ENCODE measurements at places on chromosomes 2 and 18. TPM values are rescaled to one million over a fixed set of nuclear protein-coding genes. Genes with fewer than 3 reads are reported as not detected.

DNA sequence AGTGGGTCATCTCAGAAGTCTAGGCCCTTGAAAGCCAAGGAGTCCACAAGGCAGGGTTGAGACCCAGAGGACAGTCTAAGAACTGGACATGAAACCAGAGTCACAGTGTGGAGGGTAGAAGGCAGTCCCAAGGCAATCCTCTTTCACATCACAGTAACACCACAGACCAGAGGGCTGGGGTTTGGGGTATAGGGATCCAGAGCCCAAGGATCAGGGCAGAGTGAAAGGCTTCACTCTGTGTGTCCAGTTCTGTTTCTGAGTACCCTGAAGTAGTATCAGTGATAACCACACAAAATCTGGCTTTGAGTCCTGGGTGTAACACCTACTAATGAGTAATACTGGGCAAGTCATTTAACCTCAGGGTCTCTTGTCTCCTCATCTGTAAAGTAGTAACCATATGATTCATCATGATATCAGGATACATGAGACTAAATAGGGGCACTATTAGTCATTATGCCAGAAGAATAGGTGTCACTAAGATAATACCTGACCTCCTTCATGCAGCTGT lies 91.0 kb downstream of the ICA1L start:
- H3K27ac ChIP-seq, result no peak overlapping the region
- no peaks in the 10 kb centered on the region for H3K4me1 ChIP-seq
- no peaks in the 10 kb centered on the region for H3K36me3 ChIP-seq

GRCh38 chr2:1542971-1543370 lies 129.7 kb downstream of the TPO start:
- no peak overlapping the region for H3K4me3 ChIP-seq
- no peaks in the 10 kb centered on the region for H3K36me3 ChIP-seq
- H3K27ac ChIP-seq, result no peak overlapping the region
- no peaks in the 10 kb centered on the region for H3K4me1 ChIP-seq

- no peak overlapping the region for H3K27ac ChIP-seq
- no peaks in the 10 kb centered on the region for H3K36me3 ChIP-seq
- H3K4me3 ChIP-seq, result no peak overlapping the region
- peaks cover 19% of the 10 kb centered on the region for H3K4me1 ChIP-seq
- DNase-seq, result no peak
- no peaks in the 10 kb centered on the region for H3K27me3 ChIP-seq
These were observed 254.9 kb downstream of the MYO3B start for GRCh38 chr2:170432823-170433222.

- H3K27me3 ChIP-seq, result no peaks in the 10 kb centered on the region
- no peak for DNase-seq
- H3K27ac ChIP-seq, result no peak overlapping the region
- no peak overlapping the region for H3K4me3 ChIP-seq
- no peaks in the 10 kb centered on the region for H3K4me1 ChIP-seq
These were observed 9.8 kb upstream of the GPC1 start for GRCh38 chr2:240425697-240426096.

DNA sequence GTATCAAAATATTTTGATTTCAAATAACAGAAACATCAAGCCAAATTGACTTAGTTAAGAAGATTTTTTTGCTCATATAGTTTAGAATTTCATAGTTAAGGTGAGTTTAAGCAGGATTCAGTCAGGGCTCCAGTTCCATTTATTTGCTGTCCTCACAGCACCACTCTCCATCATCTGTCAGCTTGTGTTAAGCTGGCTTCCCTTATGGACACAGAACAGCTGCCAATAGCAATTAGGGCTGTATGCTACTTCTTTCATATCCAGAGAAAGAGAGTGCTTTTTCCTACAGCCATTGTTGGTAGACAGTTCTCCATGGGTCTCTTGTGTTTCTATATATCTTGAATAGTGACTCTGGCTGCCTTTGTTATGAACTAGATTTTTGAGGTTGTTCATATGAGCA lies 95.4 kb upstream of the CYP20A1 start:
- H3K36me3 ChIP-seq, result no peaks in the 10 kb centered on the region
- no peaks in the 10 kb centered on the region for H3K4me1 ChIP-seq
- no peak overlapping the region for H3K4me3 ChIP-seq
- no peaks in the 10 kb centered on the region for H3K27me3 ChIP-seq

DNA sequence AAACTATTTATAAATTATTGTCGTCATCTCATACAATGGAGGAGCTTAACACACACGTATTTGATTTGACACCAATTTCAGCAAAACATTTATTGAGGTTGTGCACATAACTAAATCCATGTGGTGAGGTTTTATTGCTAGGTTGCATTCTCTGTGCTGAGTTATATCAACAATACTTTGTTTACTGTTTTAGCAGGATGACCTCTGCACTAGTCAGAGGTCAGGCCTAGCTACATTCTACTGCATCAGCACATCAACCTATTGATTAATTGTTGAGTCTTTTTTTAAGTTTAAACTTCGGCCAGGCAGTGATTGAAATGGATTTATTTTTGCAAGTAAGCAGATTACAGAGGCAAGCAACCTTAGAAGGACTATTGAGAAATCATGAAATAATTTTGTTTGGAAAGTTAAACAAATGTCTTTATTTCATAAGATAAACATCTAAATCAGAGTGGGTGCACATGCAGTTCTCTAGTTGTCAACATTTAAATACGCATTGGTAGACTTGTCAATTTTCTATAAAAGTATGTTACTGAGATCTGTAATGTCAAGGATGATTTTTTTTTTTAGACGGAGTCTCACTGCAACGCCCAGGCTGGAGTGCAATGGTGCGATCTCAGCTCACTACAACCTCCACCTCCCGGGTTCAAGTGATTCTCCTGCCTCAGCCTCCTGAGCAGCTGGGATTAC lies 75.2 kb upstream of the CD28 start:
- no peak overlapping the region for H3K27ac ChIP-seq
- no peaks in the 10 kb centered on the region for H3K36me3 ChIP-seq
- H3K4me1 ChIP-seq, result no peaks in the 10 kb centered on the region
- DNase-seq, result no peak
- H3K4me3 ChIP-seq, result no peak overlapping the region
- H3K27me3 ChIP-seq, result no peaks in the 10 kb centered on the region

DNA sequence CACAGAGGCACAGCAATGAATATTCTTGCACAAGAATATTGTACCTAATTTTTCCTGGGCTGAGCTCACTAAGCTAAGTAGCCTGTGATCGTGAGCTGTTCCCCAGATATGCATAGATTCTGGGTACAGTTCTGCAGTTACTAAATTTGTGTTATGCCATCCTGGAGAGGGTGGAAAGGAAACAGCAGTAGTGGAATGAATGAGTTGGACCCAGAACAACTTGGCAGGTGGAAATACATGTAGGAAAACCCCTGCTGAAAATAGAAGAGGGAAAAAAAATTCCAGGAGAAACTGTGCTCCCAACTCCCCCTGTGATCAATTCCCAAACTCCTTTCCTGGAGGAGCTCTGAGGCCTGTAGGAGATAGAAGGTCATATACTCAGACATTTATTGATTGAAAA lies 181.5 kb upstream of the MGAT5 start:
- no peak overlapping the region for H3K4me3 ChIP-seq
- H3K36me3 ChIP-seq, result no peaks in the 10 kb centered on the region
- DNase-seq, result no peak
- no peaks in the 10 kb centered on the region for H3K4me1 ChIP-seq
- H3K27me3 ChIP-seq, result no peaks in the 10 kb centered on the region
- H3K27ac ChIP-seq, result no peak overlapping the region

GRCh38 chr18:36203360-36203895 lies 16.1 kb downstream of the MOCOS start:
- DNase-seq, result no peak
- no peak overlapping the region for H3K4me3 ChIP-seq
- H3K4me1 ChIP-seq, result no peaks in the 10 kb centered on the region
- no peaks in the 10 kb centered on the region for H3K27me3 ChIP-seq
- no peak overlapping the region for H3K27ac ChIP-seq

GRCh38 chr2:146776596-146776995 lies 1068.2 kb upstream of the ACVR2A start:
- H3K4me3 ChIP-seq, result no peak overlapping the region
- no peaks in the 10 kb centered on the region for H3K36me3 ChIP-seq
- H3K27ac ChIP-seq, result no peak overlapping the region
- DNase-seq, result no peak
- H3K4me1 ChIP-seq, result no peaks in the 10 kb centered on the region
- H3K27me3 ChIP-seq, result no peaks in the 10 kb centered on the region

RBKS gene
- 6.7 TPM for total RNA-seq

SH2D6 gene
- total RNA-seq, result not detected

EMX1 gene
- not detected for total RNA-seq

PLCL1 gene
- 22.7 TPM for total RNA-seq

Measured in naive thymus-derived CD4-positive, alpha-beta T cell (primary cell).